Stimulated activated CD8-positive, alpha-beta memory T cell treated with anti-CD3 and anti-CD28 coated beads, Interleukin-2, amount 100 ng/mL, for 1 hour (primary cell): ENCODE measurements at places on chromosomes 11 and 22.

DNA sequence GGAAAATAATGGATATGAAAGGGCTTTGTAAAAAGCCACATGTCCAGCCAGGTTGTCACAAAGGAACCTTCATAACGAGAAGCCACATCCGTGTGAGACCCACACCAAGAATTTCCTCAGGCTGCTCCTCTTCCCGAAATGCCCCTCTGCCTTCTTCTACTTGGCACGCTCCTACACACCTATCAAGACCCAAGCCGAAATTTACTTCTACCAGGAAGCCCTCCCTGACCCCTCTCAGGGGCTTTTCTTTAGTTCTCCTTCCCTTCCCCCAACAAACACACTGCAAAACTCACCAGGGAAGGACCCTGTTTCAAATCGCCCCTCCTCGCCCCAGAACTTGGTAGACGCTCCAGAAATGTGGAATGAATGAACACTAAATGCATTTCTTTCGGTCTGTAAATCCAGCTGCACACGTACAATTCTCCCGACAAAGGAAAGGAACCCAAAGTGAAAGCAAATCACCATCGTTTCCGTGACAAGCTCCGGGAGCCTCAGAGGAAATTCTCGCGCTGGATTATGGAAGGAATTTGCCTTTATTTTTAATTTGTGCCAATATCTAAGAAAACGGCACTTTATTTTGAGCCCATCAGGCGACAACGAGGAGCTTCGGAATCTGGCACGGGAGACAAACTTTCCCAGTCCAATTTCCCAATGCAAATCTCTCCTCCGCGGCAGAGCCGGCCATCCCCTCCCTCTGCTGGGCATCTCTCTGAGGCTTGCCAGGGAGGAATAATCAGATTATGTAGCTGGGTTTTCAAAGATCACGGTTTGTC is 13.2 kb upstream of the SHISAL1 start:
- DNase-seq = no peak

DNA sequence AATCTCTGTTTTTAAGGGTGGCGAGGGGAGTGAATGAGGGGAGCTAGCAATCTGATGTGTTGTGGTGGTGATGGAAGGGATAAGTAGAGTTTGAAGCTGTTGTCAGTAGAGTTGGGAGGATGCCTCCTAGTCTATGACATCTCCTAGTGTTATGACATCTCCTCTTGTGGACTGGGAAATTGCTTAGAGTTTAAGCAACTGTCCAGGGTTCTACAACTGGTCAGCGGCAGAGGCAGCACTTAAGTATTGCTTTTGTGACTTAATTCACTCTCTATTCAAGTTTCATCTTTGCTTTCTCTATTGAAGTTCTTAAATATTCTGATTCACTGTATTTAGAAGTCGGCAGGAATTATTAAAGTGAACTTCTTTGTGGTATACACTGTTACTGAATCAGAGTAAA is 13.8 kb downstream of the BMAL1 start:
- DNase-seq = no peak

DNA sequence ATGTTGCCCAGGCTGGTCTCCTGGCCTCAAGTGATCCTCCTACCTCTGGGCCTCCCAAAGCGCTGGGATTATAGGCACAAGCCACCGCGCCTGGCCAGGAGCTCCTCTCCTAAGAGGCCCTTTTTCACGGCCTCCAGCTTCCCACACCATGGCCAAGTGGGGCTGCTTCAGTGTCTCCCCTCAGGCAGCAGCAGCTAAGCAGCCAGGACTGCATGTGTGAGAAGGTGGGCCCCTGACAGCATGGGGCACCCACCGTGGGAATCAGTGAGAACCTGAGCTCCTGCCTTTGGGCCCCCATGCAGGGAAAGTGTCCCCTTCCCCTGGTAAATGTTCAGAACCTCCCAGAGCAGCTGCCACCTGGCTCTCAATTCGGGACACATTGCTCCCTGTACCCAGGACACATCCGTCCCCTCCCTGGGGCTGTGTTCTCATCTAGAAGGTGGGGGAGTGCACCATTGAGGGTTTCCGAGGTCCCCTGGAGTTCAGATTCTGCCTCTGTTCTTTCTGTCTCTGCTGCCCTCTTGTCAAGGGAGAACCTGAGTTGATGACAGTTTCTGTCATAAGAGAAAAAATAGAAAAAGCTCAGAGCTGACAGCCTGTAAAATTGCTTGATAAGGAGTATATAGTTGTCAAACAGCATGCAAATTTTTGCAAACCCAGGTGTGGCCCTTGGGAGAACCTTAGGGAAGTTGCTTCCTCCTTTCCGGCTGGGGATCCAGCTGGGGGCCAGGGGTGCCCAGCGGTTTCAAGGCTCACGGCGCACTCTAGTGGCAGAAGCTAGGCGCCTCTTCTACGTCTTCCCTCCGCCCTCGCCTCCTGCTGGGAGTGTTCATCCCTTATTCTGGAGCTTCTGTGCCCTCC is 29.7 kb downstream of the FAM83F start:
- peak; percentile 39 for DNase-seq

GRCh38 chr11:69620683-69621290 is 20.2 kb upstream of the CCND1 start:
- DNase-seq = no peak

DNA sequence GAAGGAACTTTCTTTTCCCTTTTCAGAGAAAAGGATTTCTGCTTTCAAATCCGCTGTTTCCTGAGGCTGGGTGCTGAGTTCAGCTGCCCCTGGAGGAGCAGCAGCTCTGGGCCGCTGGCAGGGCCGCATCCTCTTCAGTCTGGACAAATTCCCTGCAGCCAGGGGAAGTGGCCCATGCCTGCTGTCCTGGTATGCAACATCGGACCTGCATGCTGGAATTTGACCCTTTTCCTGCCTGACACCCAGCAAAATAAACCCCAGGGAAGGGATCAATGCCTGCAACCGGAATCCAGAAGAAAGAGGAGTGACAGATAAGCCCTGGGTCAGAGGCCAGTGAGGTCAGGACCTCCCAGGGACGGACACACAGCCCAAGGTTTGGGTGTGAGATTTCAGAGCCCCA is 54.1 kb upstream of the LINC01488 start:
- no peak for DNase-seq

DNA sequence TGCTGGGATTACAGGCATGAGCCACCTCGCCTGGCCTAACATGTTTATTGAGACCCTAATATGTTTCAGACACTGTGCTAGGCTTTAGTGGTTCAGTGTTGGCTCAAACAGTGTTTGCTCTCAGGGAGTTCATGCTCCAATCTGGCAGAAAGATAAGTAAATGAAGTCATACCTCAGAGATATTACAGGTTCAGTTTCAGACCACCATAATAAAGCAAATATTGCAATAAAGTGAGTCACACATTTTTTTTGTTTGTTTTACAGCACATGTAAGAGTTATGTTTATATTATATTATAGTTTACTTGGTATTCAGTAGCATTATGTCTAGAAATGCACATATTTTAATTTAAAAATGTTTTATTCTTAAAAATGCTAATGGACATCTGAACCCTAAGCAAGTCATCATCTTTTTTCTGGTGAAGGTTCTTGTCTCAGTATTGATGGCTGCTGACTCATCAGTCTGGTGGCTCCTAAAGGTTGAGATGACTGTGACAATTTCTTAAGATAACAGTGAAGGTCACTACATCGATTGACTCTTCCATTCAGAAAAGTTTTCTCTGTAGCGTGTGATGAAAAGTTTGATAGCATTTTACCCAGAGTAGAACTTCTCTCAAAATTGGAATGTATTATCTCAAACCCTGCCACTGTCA is 243.0 kb upstream of the ANO5 start:
- no peak for DNase-seq

DNA sequence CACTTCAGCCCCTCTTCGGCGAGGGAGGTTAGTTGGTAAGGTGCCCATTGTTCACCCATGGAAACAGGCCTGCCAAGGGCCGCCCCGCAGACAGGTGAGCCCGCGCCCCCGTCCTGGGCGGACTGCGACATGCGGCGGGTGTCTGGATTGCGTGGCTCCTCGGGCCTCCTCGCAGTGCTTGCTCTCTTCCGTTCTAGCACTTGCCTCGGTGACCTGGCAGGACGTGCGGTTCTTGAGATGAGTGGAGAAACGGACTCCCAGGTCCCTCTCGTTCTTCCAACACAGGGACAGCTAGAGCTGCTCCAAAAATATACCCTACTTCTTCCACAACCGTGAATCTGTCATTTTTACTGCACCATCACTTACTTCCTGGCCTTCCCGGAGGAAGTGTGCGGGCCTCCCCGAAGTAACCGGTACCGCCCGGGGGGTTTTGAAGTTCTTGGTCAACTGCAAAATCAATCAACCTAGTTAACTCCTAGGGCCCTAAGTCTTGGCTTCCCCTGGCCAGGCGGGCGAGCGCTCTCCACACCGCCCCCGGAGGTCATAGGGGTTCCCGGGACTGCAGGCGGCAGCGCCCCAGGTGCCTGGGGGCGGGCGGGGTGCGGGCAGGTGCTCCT is 745 bp upstream of the ZBTB44 start:
- DNase-seq = no peak

- DNase-seq = no peak
Measured at GRCh38 chr11:106063009-106063408, 14.1 kb downstream of the KBTBD3 start.

GRCh38 chr11:103091064-103091800 is 728 bp downstream of the DCUN1D5 start:
- DNase-seq = no peak

DNA sequence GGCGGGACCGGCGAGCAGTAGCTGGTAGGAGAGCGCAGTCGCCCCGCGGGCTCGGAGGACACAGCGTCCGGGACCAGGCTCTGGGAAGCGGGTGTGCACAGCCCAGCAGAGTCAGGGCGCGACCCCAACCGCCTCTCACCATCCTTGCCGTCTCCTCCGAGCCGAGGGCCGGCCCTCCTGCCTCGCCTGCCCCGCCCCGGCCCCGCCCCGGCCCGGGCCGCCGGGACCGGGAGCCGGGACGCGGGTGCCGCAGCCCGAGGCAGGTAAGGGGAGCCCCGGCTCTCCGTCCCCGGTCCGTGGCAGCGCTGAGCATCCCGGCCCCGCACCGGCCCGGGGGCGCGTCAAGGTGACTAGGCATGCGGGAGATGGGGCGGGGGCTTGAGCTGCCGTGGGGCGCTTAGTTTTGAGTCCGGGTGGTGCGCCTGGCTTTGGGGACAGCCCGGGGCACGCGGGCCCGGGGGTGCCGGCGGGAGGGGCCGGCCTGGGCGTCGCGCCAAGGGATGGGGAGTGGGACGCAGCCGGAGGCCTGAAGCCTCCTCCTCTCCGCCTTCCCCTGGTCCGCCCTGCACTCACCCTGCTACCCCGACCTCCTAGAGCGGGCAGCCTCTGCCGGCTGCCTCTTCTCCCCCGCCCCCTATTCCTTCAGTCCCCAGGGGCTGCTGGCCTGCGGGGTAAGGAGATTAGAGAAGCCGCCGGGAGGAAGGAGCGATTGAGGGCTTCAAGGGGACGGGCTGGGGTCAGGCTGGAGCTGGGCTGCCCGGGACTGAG is at the start of gene ABCG4:
TSS of gene ABCG4 (plus strand) at position 35 of the 768 bp plus-strand sequence. CDS start 914 bp downstream, outside the sequence.
- no peak for DNase-seq

DNA sequence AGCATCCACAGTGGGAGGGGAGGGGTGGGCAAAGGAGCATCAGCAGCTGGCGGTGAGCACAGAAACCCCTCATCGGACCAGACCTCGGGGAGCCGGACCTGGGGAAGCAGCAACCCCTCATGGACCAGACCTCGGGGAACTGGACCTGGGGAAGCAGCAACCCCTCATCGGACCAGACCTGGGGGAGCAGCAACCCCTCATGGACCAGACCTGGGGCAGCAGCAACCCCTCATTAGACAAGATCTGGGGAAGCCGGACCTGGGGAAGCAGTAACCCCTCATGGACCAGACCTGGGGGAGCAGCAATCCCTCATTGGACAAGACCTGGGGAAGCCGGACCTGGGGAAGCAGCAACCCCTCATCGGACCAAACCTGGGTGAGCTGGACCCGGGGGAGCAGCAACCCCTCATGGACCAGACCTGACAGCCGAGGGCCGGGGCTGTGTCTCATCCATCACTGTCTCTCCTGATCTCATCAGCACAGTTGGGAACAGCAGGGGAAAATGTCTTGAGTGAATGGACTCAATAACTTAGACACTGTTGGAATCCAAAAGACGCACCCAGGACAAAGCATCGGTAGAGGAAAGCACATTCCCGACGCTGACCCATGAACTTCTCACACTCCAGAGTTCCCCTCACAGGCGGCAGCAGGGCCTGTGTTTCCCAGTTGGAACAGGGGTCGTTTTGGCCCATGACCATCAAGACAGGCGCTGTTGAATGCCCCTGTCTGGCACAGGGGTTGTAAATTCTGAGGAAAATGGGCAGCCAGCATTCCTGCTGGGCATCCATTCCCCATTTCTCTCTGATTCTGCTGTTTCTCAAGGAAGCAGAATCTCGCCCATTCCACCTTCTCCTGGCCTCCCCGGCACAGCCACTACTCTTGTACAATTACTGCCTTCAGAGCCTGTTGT is 1494.6 kb downstream of the TBC1D22A start:
- no peak for DNase-seq

DNA sequence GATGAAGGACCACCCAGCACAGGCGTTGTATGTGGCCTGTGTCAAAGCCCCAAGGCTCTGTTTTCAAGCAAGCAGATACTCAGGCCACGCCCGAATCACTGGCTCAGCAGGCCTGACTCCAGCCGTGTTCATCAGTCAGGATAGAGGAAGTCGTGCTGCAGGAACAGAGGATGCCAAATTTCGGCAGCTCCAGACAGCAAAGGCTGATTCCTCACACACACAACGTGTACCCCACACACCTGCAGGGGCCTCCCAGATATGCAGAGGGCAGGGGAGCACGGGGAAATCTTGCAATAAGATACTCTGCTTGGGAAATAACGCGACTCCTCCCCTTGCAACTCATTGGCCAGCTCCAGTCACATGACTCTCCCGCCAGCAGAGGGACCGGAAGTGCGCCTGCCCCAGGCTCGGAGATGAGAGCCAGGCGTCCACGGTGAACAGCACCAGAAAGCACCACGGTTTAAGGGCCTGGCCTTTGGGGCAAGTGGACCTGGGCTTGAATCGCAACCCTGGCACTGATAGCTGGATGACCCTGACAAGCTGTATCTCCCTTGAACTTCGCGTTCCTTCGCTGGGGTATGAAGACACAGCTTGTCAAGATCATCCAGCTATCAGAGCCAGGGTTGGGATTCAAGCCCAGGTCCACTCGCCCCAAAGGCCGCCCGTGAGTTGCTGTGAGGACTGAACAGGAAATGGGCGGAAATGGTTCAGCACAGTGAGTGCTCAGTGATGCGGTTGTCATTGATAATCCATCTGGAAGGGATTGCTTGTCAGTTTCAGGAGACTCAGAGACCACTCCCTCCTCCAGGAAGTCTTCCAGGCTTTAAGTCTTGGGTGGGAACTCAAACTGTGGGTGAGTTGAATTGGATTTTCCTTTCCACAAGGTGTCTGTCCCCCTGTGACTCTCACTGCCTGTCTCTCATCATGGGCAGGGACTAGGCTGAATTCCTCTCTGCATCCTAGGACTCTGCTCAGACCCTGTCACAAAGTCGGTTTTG is 88.5 kb downstream of the MYEOV start:
- no peak for DNase-seq

GRCh38 chr11:11502263-11502861 is 119.4 kb downstream of the GALNT18 start:
- no peak for DNase-seq
